CD8-positive, alpha-beta T cell (primary cell): ENCODE measurements at places on chromosomes 1 and 21. TPM values are rescaled to one million over a fixed set of nuclear protein-coding genes. Genes with fewer than 3 reads are reported as not detected.
A peak's percentile ranks its signal among the peaks of the same experiment; 100 is the strongest.

DNA sequence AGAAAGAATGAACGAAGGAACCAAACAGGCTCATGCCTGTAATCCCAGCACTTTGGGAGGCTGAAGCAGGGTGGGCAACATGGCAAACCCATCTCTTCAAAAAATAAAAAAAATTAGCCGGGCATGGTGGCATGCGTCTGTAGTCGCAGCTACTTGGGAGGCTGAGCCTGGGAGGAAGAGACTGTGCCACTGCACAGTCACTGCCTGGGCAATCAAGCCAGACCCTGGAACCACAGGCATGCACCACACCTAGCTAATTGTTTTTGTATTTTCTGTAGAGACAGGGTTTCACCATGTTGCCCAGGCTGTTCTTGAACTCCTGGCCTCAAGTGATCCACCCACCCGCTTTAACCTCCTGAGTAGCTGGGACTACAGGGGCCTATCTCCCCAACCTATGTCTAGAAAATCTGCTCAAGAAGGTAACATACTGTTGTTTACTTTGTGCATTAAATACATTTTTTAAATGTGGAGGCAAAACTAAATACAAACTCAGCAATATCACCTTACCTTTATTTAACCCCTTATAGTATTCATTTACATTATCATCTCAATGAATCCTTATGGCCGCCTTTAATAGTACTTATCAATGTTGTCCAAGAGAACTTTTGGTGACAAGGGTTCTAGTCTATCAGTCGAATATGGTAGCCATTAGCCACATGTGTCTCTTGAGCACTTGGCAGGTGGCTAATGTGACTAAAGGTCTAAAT, 2.7 kb downstream of the KHDC4 start:
- no peak for DNase-seq

- DNase-seq = no peak
Measured at GRCh38 chr1:73887412-73887811, 310.6 kb downstream of the LRRIQ3 start.

DNA sequence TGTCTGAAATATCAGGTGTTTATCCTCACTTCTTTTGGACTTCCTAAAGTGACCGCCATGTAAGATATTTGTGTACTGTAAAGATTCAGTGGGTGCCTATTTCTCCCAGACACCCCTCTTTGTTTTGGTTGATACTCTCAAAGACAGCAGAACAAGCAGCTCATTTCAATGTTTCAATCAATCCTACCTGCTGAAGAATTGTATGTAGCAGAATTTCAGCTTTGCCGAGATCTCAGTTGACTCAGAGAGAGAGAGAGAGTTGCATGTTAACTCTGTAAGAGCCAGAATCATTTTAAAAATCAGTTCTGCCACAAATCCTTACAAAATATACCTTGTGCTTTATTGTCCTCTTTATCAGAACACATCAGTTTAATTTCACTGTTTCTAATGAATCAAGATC, 987.3 kb downstream of the ADGRL2 start:
- no peak for DNase-seq

DNA sequence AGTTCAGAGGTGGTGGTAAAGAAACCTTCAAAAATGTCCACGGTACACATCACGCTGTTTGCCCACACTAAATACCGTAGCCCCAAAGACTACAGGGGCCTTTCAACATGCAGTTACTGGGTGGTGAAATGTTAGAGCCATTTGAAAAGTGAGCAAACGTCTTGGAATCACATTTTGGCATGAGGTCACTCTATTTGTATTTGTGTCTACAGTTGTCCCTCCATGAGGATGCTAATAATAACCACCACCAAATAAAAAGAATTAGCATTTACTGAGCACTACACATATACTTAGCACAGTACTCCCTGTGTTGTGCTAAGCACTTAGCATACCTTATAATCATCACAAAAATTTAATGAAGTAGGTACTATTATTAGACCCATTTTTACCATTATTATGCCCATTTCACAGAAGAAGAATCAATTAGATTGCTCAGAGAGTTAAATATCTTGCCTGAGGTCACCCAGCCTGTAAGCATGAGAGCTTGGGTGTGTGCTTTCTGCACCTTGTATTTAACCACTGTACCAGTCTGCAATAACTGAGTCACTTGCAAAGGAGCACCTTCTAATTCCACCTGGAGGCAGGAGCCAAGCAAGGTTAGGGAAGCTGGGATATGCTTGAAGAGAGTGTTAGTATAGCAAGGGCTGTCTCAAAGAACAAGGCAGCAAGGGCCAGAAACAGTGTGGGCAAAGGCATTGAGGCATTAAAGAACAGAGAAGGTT, 57.4 kb downstream of the DNTTIP2 start:
- no peak for DNase-seq

GRCh38 chr1:53934170-53934765, 11.2 kb downstream of the IFT25 start:
- no peak for DNase-seq

GRCh38 chr1:44592208-44593145, 81.8 kb downstream of the TMEM53 start:
- no peak for DNase-seq

DNA sequence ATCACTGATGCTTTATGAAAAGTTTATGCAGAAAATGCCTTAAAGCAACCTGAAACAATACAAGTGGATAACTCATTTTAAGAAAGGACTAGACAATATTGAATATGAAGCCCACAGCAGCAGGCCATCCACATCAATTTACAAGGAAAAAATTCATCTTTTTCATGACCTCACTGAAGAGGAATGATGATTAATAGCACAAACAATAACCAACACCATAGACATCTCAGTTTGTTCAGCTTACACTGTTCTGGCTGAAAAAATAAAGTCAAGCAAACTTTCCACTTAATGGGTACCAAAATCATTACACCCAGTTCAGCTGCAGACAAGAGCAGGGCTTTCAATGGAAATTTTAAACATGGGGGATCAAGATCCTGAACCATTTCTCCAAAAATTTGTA, 380.6 kb upstream of the NEGR1 start:
- DNase-seq = no peak

- DNase-seq = no peak
Measured at GRCh38 chr1:186915555-186915954, 86.8 kb downstream of the PLA2G4A start.

GRCh38 chr1:3461238-3461933, 6.9 kb downstream of the ARHGEF16 start:
- DNase-seq = no peak

DNA sequence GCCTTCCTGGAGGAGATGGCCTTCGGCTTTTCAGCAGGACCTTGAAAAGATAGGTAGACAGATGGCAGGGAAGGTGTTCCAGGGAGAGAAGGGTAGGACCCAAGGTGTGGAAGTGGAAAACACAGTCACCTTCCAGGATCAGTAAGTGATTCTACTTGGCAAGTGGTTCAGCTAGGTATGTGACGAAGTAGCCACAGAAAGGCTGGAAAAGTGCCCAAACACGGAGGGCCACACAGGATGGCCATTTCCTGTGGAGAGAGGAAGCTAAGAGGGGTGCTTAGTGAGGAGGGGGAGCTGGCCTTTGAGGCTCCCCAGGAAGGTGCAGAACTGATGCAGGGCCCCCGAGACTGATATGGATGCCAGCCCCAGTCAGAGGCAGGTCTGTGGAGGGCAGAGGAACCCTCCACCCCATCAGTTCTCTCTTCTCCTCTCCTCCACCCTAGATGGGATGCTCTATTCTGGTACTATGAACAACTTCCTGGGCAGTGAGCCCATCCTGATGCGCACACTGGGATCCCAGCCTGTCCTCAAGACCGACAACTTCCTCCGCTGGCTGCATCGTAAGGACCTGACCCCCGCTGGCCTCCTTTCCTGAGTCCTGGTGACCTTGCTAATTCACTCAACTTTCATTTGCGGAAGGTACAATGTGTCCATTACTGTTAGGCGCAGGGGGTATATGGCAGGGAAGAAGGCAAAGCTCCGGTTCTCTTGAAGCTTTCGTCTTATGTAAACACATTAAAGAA, 6.8 kb downstream of the SEMA4A start:
- no peak for DNase-seq

DNA sequence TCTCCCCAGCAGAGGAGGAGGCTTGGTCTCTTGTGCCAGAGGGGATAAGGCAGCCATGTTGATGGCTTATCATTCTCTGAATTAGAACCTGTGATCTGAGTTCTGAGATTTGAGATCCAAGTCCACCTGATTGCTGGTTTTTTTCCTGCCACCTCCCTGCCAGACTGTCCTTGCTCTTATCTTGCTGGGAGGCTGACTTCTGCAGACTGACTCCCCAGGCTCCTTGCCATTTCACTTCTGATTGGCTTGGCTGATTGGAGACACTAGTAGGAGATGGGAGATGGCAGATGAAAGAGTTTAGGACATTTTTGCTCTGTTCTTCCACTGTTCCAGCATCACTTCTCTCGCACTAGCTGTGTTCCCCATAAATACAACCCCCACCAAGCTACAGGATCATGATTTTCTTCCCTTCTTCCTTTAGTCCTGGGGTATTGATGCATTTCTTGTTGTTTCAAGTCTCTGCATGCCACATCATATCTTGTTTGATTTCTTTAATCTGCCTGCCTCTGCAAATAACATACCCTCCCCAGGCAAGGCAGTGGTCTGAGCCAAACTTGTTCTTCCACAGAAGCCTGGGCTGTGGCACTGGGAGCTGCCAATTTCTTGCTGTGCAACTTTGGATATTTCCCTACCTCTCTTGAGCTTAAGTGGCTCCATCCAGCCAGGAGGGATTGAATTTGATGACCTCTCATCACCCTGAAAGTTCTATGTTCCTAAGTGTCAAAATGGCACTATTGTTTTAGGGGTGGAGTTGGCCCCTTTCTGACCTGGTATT, 963 bp upstream of the CYP4B1 start:
- no peak for DNase-seq

GRCh38 chr1:37808369-37809319, 636 bp upstream of the YRDC start:
- no peak for DNase-seq

- no peak for DNase-seq
Measured at GRCh38 chr21:37671381-37671780, 244.9 kb downstream of the KCNJ6 start.

GRCh38 chr1:11318982-11319381, 46.0 kb downstream of the UBIAD1 start:
- no peak for DNase-seq

DNA sequence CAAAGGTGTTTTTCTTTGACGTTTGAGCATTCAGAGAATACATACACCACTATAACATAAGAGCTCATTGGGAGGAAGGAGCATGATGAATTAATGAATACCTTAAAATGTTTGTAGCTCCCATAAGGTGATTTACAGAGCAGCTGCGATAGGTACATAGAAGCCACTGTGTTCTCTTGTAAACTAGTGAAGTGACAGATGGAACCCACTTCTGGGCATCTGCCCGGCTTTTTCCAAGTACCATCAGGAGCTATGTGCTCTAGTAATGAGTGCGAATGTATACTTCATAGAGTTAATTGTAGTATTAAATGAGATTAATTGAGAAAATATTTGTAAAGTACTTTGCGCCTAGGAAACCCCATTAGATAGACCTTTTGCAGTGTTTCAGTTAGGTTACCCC, 48.4 kb downstream of the HENMT1 start:
- DNase-seq = no peak

- DNase-seq = no peak
Measured at GRCh38 chr1:21123287-21123948, 53.3 kb downstream of the EIF4G3 start.

GRCh38 chr1:117339866-117340700, 27.2 kb upstream of the MAN1A2 start:
- no peak for DNase-seq

GRCh38 chr1:193658081-193658480, 471.7 kb upstream of the B3GALT2 start:
- no peak for DNase-seq

GRCh38 chr1:221263831-221264767, 384.9 kb downstream of the HLX start:
- peak; percentile 43 for DNase-seq

DNA sequence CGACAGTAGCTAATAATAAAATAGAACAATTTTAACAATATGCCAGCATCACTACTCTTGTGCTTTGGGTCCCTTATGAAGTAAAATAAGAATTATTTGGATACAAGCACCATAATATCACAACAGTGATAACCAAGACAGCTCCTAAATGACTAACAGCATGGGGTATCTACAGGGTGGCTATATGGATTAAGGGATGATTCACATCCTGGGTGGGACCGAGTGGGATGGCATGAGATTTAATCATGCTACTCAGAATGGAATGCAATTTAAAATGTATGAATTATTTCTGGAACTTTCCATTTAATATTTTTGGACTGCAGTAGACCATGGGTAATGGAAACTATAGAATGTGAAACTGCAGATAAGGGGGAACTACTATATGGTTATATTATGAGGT, 28.1 kb upstream of the B3GALNT2 start:
- DNase-seq = no peak

DNA sequence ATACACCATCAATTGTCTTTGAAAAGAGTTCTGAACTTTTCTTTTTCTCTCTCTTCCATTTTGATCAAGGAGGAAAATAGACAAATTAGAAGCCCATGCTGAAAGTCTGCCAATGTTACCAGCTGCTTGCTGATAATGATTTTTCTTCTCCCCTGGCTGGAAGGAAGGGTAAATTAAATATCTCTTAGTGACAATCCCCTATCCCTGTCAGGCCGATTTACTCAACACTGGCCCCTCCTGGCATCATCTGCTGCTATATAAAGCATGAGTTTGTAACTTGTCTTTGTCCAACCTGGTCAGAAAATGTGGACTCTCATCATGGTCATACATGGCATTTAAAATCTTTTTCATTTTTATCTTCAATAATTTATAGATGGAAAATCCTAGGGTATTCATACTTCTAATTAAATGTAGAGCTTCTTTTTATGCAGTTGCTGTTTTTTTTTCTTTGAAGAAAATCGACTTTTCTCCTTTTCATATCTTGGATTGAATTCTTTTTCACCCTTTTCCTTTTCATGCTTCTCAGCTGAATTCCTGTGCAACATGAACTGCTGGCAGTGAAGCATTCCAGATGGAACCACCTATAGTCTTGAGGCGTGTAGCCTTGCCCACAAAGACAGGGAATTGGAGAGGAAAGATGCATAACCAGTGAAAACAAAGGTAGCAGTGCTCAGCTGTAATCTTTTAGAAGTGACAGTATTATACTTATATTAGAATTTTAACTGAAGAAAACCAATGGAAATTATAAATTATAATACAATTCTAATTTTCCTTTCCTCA, 214.7 kb upstream of the PTGFR start:
- no peak for DNase-seq

GRCh38 chr1:61337981-61338848, 255.9 kb downstream of the NFIA start:
- no peak for DNase-seq

The MMP23B gene
- 12.3 TPM for total RNA-seq

The FOXD2 gene
- total RNA-seq = 0.56 TPM

The FAM3B gene
- not detected for total RNA-seq

The PIK3R3 gene
- total RNA-seq = 0.71 TPM

The CELA2B gene
- not detected for total RNA-seq

The KIF17 gene
- total RNA-seq = not detected

The SYNC gene
- not detected for total RNA-seq

The JAK1 gene
- 280 TPM for total RNA-seq

The AGBL4 gene
- 0.08 TPM for total RNA-seq
